Activated T-helper 2 cell treated with anti-CD3 and anti-CD28 coated beads, Interferon-gamma antibody, Interleukin-2, Interleukin-4, amounts not matched to agents 10 μg/mL and 5 μg/mL and 100 μg/mL, durations not matched to agents 14 hours and 24 hours and 36 hours (primary cell): ENCODE measurements at places on chromosomes 2 and 18. TPM values are rescaled to one million over a fixed set of nuclear protein-coding genes. Genes with fewer than 3 reads are reported as not detected.

The RHOB gene
- total RNA-seq, result 119 and 123 TPM in 2 replicates

The CFAP65 gene
- not detected in 2 replicates for total RNA-seq

The GRB14 gene
- not detected in 2 replicates for total RNA-seq

DNA sequence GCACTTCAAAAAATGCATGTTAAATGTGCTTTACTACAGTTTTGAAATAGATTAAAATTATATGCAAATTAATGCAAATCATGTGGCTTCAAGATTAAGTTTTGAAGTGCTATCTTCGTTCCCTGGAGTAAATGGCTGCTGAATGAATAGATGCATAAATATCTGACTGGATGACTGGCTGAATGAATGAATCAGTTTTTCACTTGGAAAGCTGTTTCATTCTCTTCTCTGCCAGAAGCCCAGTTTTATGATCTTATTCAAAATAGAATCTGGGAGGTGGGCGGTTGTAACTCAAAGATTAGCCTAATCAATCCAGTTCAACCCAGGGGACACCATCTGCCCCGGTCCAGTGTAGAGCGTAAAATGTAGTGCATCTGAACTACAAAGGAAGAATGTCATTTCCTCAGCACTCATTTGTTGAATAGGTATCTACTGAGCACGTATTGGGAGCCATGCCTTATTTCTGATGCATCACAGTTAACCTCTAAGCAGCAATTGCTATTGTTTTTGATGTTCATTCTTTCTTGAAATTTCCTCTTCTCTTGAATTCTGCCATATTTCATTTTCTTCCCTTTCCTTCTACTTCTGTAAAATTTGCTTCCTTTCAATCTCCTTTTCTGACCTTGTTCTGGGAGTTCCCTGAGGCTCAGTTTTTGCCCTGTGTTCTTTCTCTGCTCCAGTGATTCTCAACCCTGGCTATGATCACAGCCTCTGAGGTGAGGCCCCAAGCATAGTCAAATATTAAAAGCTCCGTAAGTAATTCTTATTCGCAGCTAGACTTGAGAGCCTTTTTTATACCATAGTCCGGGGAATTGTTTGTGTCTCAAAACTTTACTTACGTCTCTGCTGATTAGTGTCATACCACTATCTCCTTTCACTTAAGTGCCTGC lies 282.7 kb downstream of the PARD3B start:
- H3K36me3 ChIP-seq, result no peaks in the 10 kb centered on the region
- H3K4me1 ChIP-seq, result no peaks in the 10 kb centered on the region
- peaks cover 41% of the 10 kb centered on the region for H3K27me3 ChIP-seq
- no peak overlapping the region for H3K4me3 ChIP-seq

DNA sequence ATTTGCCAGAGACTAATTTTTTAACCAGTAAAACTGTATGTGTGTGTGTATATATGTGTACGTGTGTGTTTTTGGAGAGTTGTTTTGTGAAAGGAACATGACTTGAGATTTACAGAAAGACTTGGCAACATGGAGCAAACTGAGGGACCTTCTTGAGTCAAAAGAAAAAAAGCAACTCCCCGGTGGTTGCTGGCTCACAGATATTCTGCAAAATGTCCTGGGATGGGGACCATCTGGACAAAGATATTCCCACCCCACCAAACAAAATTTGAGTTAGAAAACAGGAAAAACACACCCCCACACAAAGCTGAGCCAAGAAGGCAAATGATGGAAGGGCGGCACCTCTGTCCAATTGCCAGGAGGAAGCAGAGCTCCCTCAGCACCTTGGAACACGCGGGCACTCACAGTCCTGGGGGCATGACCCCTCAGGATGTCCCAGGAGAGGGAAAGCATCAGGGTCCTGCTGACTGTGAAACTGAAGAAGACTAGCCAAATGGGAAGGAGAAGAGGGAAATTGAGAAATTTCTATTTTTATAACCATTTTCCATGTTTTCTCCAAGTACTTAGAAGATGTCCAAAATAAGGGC lies 290.2 kb upstream of the ACVR2A start:
- peaks cover 4% of the 10 kb centered on the region for H3K27me3 ChIP-seq
- H3K4me3 ChIP-seq, result no peak overlapping the region
- DNase-seq, result no peak
- peaks cover 5% of the 10 kb centered on the region for H3K4me1 ChIP-seq
- H3K27ac ChIP-seq, result no peak overlapping the region
- H3K36me3 ChIP-seq, result no peaks in the 10 kb centered on the region
